Brain pericyte (primary cell): ENCODE measurements at places on chromosomes 7 and 10.
A peak's percentile ranks its signal among the peaks of the same experiment; 100 is the strongest.

- no peak for DNase-seq
Measured at GRCh38 chr10:62590306-62590705, 214.2 kb upstream of the ADO start.

- no peak for DNase-seq
Measured at GRCh38 chr7:45689011-45689796, 115.0 kb downstream of the ADCY1 start.

- DNase-seq, result no peak
Measured at GRCh38 chr7:128164061-128164954, 76.8 kb upstream of the LEP start.

DNA sequence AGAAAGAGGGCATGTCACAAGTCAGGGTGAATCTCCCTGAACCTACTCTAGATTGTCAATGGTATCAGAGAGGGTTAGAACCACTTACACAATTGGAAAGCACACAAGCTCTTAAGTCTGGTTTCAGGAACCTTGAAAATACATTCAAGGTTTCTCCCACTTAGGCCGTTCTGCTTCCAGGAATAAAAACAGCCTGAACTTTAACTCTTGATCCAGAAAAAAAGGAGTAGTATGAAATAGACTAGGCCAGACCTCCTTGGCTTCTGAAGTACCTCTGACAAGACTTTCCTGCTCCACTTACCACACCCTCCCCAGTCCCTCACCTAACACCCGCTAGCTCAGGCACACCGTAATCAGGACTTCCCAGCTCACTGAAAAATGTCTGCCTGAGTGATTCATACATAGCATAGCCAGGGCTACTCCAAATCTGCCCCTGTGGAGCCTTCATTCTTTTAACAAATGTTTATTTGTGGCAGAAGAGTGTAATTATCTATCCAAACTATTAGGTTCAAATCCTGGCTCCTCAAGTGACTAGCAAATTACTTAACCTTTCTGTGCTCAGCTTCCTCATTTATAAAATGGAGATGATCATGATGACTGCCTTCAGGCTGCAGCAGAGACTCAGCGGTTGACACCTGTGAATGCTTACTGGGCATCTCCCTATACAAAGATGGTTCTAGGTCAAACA lies 30.3 kb upstream of the IL6 start:
- DNase-seq, result no peak

DNA sequence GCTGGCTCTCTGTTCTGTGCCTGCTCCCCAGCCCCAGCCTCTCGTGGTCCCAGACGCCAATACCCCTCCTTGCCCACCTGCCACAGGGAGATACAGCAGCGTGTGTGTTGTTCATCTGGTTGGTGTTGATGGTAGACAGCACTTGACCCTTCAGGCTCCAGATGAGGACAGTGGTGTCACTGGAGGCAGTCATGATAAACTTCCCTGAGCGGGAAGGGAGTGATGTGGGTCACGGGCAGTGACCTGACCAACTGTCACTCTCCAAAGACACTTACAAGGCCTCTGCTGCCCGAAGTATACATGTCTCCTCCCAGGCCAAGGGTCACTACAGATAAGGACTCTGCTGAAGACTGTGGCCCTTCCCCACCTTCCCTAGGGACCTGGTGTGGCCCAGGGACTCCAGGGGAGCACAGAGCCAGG lies 5.6 kb downstream of the TBL2 start:
- DNase-seq, result no peak

DNA sequence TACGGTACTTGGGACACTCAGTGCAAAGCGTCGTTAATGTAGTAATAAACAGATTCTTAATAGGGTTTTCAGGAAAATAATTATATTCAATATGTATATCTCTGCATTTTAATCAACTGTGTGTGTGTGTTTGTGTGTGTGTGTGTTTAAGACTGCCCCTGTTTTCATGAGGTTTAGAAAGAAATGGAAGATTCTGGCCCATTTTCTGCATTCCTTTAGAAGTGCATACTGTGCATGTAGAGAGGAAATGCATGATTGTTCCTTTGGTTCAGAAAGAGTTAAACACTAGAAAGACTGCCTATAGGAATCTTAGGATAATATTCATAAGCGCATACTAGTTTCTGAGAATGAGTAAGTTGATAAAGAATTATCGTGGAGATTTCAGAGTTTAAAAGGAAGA lies 975 bp downstream of the CNTNAP2 start:
- no peak for DNase-seq

GRCh38 chr10:103616705-103617601 lies 123.4 kb downstream of the NEURL1 start:
- DNase-seq, result peak; percentile 73

DNA sequence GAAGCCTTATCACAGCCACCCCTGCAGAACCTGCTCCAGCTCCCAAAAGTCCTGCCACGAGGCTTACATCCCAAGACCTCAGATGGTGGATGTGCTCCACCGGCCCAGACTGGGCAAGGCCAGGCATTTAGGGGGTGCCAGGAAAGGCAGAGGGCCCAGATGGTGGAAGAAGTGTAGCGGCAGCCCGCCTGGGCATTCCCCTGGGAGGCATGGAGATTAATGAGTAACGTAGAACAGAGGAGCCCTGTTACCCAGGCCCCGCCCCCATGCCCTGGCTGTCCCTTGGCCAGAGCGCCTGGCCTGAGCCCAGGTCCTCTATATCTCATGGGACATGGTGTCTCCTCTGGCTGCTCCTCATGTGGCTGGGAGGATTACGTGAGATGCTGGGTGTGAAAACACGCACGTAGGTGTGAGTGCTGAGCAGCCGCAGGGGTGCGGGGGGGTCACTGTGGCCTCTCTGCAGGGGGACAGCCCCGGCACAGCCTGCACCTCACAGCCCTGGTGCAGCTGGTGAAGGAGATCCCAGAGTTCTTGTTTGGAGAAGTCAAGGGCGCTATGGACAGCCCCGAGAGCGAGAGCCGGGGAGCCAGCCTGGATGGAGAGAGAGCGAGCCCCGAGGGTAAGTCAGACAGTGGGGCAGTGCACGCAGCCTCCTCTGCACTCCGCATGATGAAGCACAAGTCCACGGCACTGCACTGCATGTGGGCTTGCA lies 52.9 kb downstream of the ZNF467 start:
- no peak for DNase-seq

DNA sequence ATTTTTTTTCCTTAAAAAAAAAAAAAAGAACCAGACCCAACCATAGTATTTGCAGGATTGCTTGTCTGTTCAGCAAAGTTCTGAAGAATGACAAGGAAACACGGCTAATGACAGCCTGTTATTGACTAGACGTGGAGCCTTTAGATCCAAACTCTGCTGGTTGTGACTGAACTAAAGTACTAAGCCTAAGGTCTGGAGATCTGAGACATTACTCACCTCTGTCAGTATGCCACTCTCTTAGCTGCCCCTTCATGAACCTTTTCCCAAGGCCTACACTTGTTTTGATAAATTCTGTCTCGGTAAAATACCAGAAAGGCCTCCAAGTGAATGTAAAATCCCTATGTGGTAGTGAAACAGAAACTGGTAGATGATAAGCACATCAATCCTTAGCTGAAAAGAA lies 101.0 kb downstream of the CABCOCO1 start:
- DNase-seq, result no peak

GRCh38 chr10:4557469-4557868 lies 268.5 kb upstream of the AKR1E2 start:
- no peak for DNase-seq

- peak; percentile 80 for DNase-seq
Measured at GRCh38 chr10:33334805-33335550, 511 bp upstream of the NRP1 start.

- no peak for DNase-seq
Measured at GRCh38 chr7:69962186-69963065, 364.2 kb downstream of the AUTS2 start.

GRCh38 chr7:78253850-78254725 lies 455.5 kb downstream of the PHTF2 start:
- no peak for DNase-seq

- DNase-seq, result no peak
Measured at GRCh38 chr7:43570688-43571365, 12.1 kb upstream of the STK17A start.

DNA sequence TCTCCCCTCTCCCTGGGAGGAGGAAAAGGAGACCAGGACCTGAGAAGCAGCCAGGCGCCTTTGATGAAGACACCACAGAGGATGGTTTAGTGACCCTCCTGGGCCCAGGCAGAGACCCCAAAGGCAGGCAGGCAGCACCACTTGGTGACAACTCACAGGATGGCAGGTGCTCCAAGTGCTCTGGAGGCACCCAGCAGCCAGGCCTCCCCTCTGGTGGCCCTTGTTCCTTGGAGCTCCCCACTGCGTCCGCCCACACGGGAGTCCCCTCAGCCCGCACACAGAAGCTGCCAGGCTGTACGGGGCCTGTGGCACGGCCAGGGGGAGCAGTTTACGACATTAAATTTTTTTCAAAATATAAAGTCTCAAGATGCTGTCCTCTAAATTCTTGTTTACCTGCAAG lies 607.1 kb upstream of the FOXK1 start:
- DNase-seq, result no peak

- no peak for DNase-seq
Measured at GRCh38 chr7:155529845-155530244, 16.5 kb downstream of the CNPY1 start.

- DNase-seq, result no peak
Measured at GRCh38 chr7:95045236-95045923, 138.0 kb downstream of the PPP1R9A start.

GRCh38 chr10:97805949-97806348 lies 34.1 kb upstream of the SFRP5 start:
- DNase-seq, result no peak

- no peak for DNase-seq
Measured at GRCh38 chr10:24223953-24224352, 15.0 kb downstream of the KIAA1217 start.

DNA sequence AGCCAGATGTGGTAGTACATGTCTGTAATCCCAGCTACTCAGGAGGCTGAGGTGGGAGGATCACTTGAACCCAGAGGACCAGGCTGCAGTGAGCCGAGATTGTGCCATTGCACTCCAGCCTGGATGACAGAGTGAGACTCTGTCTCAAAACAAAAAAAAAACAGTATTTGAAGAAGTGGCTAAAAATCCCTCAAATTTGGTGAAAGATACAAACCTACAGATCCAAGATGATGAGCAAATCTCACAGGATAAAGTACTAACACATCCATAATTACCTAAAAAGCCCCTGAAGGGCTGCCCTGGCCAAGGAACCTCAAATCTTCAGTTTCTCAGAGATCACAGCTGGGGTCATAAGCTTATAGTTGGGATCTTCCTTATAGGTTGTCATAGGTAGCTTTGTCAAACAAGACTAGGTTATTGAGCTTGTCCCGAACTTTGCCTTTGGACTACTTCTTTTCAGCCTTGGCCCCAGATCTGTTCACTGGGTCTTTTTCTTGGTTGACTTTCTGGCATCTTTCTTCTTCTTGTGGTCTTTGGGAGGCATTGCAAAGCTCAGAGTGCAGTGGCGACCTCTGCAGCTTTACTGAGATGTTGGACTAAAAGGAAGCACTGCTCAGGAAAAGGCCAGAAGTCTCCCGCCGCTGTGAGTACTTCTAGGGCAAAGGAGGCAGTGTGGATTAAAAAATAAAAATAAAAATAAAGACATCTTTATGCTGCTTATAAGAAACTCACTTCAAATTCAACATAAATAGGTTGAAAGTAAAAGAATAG lies 28.6 kb upstream of the SAR1A start:
- no peak for DNase-seq

DNA sequence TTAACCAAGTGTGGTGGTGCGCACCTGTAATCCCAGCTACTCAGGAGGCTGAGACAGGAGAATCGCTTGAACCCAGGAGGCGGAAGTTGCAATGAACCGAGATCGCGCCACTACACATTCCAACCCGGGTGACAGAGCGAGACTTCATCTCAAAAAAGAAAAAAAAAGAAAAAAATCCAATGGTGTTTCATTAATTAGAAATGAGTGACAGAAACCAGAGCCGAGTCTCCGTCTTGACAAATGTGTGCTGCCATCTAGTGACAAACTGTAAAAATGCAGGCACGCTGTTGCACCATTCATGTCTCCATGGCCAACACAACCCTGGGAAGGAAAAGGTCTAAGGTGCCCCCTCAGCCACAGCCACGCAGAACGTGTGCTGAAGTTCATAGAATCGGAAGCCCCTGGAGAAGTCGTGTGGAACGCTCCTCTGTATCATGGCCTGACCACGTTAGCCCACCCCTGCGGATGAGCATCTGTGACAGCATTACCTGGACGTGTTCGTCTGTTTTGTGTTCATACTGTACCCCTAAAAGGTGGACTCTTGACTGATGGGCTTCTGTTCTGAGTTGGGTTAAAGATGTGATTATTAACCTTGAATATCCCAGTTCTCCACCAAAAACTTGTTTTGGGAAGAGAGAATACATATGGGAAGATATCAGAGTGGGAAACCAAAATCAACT lies 94.9 kb downstream of the LYZL2 start:
- DNase-seq, result no peak

DNA sequence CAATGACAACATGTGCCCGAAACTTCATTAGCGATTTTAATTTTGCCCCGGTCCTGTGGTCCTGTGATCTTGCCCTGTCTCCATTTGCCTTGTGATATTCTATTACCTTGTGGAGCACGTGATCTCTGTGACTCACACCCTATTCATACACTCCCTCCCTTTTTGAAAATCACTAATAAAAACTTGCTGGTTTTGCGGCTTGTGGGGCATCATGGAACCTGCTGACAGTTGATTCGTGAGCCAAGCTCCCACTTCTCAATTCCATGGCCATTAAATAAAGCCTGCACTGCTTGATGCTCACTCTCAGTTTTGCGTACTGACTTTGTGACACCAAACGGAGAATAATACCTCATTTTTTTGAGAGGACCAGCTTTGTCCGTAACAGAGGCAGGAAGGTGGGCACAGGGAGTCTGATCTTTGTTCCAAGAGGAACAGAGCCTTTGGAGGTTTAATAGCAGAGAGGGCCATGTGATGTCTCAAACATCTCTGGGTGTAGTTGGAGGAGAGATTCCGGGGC lies 3.8 kb upstream of the ADAMTS14 start:
- no peak for DNase-seq

DNA sequence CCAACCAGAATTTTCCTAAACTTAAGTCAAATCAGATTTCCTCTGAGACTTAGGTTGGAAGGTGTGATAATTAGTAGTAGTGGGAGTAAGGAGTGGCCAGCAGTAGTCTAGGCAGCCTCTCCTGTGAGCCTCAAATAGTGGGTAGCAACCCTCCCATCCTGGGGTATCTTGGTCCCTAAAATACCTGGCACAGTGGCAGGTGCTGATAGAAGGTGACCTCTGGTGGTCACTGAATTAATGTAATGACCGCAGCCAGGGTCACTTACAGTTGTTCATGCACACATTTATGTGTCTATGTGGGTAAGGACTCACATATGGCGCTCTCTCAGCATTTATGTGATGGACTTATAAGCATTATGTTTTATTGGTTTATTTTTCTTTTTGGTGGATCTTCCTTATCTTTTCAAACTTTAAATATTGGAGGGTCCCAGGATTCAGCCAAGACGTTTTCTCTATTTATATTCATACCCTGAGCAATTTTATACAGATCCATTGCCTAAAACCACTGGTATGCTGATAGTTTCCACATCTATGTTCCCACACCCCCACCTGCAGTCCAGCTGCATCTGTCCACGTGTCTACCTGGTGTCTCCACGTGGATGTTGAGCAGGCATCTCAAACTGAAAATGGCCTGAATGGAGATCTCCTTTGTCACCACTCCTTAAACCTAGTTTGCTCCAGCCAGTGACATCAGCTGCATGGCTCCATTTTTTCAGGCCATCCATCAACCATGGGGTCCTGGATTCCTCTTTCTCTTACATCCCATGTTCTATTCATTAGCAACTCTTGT lies 18.3 kb downstream of the BMPER start:
- no peak for DNase-seq
